Activated CD8-positive, alpha-beta T cell treated with anti-CD3 and anti-CD28 coated beads, Interleukin-2, amount 10 ng/mL, durations not matched to agents 7 days and 5 days (primary cell): ENCODE measurements at places on chromosomes 5 and 9. TPM values are rescaled to one million over a fixed set of nuclear protein-coding genes. Genes with fewer than 3 reads are reported as not detected.

Gene HACD4
- 13.3 TPM for total RNA-seq

- no peak overlapping the region for H3K27ac ChIP-seq
- H3K4me3 ChIP-seq, result no peak overlapping the region
- H3K36me3 ChIP-seq, result no peaks in the 10 kb centered on the region
- no peaks in the 10 kb centered on the region for H3K27me3 ChIP-seq
- DNase-seq, result no peak
- H3K4me1 ChIP-seq, result no peaks in the 10 kb centered on the region
Observed at GRCh38 chr9:35203528-35203927, 41.7 kb downstream of the UNC13B start.

- DNase-seq, result no peak
- no peaks in the 10 kb centered on the region for H3K36me3 ChIP-seq
- no peak overlapping the region for H3K27ac ChIP-seq
- no peaks in the 10 kb centered on the region for H3K4me1 ChIP-seq
- H3K27me3 ChIP-seq, result no peaks in the 10 kb centered on the region
Observed at GRCh38 chr5:122236270-122237040, 75.6 kb upstream of the SNCAIP start.

Gene ELL2
- 11.1 TPM for total RNA-seq

DNA sequence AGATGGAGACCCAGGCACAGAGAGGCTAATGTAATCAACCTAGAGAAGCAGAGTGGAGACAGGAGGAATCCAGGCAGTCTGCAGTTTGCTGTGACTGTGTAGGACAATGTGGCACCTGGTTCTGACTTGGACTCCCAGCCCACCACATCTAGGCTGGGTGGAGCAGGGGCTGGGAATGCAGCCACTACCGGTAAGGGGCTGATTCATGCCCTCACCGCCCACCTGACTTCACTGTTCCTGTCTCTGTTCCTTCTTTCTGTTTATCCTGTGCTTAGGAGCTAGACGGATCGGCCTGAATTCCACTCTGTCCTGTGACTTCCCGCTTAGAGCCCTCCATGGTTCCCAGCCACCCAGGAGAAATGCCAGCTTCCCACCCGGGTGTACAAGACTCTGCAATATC lies 2.6 kb downstream of the PDLIM4 start:
- no peak for DNase-seq
- peaks cover 9% of the 10 kb centered on the region for H3K4me1 ChIP-seq
- peaks cover 19% of the 10 kb centered on the region for H3K27me3 ChIP-seq
- no peaks in the 10 kb centered on the region for H3K36me3 ChIP-seq
- H3K4me3 ChIP-seq, result no peak overlapping the region
- peak overlapping the region; percentile 46 for H3K27ac ChIP-seq

Gene TMEM38B
- total RNA-seq, result 6.4 TPM

DNA sequence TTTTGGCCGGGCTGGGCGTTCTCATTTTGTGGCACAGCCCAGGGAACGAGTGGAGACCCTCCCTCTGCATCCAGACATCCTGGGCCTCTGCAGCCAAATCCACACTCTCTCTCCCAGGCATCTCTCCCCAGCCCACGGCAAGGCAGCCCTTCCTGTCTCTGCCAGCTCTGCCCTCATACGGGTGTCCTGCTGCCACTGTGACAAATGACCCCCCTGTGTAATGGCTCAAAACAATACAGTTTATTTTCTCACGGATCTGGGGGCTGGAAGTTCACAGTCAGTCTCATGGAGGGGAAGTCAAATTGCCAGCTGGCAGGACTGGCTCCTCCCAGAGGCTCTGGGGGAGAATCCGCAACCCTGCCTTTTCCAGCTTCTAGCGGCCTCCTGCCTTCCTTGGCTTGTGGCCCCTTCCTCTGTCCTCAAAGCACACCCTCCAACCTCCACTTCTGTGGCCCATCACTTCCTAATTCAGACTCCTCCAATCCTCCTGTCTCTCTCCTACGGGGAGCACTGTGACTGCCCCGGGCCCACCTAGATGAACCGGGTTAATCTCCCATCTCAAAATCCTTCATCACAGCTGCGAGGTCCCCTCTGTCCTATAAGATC lies 70.2 kb upstream of the COL5A1 start:
- no peak for DNase-seq
- H3K27ac ChIP-seq, result no peak overlapping the region
- H3K36me3 ChIP-seq, result no peaks in the 10 kb centered on the region
- H3K27me3 ChIP-seq, result no peaks in the 10 kb centered on the region
- no peaks in the 10 kb centered on the region for H3K4me1 ChIP-seq

- H3K4me1 ChIP-seq, result no peaks in the 10 kb centered on the region
- no peaks in the 10 kb centered on the region for H3K27me3 ChIP-seq
- H3K36me3 ChIP-seq, result no peaks in the 10 kb centered on the region
- H3K27ac ChIP-seq, result no peak overlapping the region
- no peak for DNase-seq
Observed at GRCh38 chr5:153618307-153618706, 127.8 kb downstream of the GRIA1 start.
